ENCODE measurements at places on chromosomes 6 and 20. TPM values are rescaled to one million over a fixed set of nuclear protein-coding genes. Genes with fewer than 3 reads are reported as not detected.

SLC13A3 gene
- polyA plus RNA-seq = 19.1 TPM

WFDC5 gene
- polyA plus RNA-seq = not detected

DNA sequence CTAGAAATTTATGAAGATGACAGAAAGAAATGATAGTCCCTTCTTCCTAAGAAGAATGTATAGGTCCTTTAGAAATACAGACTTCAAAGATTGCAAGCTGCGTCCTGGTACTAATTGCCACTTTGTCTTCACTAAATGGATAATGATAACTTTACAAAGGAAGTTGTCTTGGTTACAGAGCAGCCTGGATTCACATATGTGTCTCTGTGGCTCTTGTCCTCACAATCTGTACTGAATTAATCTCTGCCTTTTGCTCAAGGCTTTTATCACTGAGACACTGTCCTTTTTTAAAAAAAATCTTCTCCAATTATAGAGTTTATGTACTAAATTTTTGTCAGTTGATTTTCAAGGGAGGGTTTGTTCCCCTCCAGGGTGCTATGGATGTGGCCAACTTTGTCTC lies 17.5 kb upstream of the MRAP2 start:
- DNase-seq = no peak

GRCh38 chr6:2988426-2989331 lies 11.0 kb upstream of the NQO2 start:
- peak; percentile 82 for DNase-seq

- no peak for DNase-seq
Measured at GRCh38 chr6:39206250-39206721, 23.0 kb downstream of the KCNK5 start.

GRCh38 chr6:166910601-166911000 lies 45.7 kb downstream of the RNASET2 start:
- DNase-seq = no peak

GRCh38 chr6:166333172-166333995 lies 9.0 kb downstream of the SFT2D1 start:
- DNase-seq = no peak

RBPJL gene
- polyA plus RNA-seq = not detected

DNA sequence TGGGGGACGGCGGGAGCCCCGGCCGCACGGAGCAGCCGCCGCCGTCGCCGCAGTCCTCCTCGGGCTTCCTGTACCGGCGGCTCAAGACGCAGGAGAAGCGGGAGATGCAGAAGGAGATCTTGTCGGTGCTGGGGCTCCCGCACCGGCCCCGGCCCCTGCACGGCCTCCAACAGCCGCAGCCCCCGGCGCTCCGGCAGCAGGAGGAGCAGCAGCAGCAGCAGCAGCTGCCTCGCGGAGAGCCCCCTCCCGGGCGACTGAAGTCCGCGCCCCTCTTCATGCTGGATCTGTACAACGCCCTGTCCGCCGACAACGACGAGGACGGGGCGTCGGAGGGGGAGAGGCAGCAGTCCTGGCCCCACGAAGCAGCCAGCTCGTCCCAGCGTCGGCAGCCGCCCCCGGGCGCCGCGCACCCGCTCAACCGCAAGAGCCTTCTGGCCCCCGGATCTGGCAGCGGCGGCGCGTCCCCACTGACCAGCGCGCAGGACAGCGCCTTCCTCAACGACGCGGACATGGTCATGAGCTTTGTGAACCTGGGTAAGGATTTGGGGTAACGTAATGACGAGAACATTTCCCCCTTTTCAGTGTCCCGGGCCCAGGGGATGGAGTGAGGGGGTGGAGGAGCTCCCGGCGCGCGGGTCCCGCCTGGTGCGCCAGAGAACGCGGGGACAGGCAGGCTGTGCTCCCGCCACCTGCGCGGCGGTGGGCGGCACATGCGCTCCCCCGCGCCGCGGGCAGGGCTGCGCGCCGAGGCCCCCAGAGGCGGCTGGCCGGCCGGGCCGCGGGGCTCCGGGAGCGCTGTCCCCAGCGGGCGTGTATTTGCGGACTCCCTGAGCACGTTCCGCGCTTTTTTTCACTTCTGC lies 1.4 kb downstream of the BMP6 start:
- no peak for DNase-seq

- DNase-seq = no peak
Measured at GRCh38 chr6:13305791-13306190, 22.5 kb downstream of the TBC1D7 start.

WDR46 gene
- 58.6 TPM for polyA plus RNA-seq

- no peak for DNase-seq
Measured at GRCh38 chr6:36580184-36580526, 14.0 kb upstream of the SRSF3 start.

DNA sequence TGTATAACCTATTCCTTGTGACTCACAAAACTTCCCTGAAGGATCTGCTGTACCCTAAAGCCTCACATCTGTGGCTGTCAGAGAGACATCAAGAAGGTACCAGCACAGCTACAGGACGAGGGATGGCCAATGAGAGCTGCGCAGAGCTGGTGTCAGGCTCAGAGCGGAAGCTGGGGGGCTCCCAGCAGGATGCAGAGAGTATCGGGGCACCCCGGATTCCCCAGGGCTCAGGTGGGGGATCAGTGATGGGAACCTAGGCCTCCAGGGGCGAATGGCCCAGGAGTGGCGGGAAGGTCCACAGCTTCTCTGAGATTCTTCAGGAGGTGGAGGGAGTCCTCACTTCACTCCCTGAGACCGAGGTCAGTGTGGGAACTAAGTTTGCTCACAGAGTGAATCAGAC lies 30.9 kb upstream of the SMOC2 start:
- no peak for DNase-seq

GRCh38 chr20:32070690-32071213 lies 18.7 kb downstream of the HCK start:
- no peak for DNase-seq

TDP2 gene
- 67.6 TPM for polyA plus RNA-seq

- no peak for DNase-seq
Measured at GRCh38 chr6:139752086-139752485, 377.6 kb upstream of the CITED2 start.

DNA sequence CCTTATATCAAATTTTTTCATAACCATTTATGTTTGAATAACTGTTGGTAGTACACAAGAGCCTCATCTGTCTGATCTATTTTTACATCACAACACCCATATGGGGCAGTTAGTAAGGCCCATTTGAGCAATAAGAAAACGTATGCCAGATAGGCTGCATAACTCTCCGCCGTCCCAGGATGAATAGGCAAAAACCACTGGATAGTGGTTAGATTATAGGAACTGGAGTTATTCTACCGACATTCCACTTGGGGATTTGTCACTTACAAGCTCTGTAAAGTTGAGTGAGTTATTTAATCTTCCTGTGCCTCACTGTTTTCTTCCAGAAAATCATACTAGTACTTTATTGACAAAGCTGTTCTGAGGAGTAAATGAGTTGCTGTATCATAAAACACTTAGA lies 881.9 kb downstream of the QKI start:
- no peak for DNase-seq

LST1 gene
- polyA plus RNA-seq = 5.3 TPM

HSPA12B gene
- 15.9 TPM for polyA plus RNA-seq

SERPINB1 gene
- polyA plus RNA-seq = 22.8 TPM

GRCh38 chr6:54787825-54788224 lies 58.7 kb upstream of the FAM83B start:
- DNase-seq = no peak

CAGE1 gene
- 0.27 TPM for polyA plus RNA-seq

MLN gene
- 2.4 TPM for polyA plus RNA-seq

DNA sequence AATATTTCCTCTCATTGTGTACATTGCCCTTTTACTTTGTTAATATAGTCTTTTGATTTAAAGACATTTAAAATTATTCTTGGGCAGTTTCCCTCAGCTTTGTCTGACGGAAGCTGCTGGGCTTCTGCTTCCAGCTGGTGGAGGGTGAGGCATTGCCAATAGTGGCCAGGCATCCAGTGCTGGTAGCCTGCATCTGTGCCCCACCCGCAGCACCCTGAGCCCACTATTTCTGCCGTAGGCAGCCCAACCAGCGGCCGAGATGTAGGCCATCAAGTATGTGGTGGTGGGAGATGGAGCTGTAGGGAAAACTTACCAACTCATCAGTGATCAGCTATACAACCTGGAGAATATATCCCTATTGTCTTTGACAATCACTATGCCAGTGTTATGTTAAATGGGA lies 226.0 kb upstream of the SYNCRIP start:
- DNase-seq = no peak

DNA sequence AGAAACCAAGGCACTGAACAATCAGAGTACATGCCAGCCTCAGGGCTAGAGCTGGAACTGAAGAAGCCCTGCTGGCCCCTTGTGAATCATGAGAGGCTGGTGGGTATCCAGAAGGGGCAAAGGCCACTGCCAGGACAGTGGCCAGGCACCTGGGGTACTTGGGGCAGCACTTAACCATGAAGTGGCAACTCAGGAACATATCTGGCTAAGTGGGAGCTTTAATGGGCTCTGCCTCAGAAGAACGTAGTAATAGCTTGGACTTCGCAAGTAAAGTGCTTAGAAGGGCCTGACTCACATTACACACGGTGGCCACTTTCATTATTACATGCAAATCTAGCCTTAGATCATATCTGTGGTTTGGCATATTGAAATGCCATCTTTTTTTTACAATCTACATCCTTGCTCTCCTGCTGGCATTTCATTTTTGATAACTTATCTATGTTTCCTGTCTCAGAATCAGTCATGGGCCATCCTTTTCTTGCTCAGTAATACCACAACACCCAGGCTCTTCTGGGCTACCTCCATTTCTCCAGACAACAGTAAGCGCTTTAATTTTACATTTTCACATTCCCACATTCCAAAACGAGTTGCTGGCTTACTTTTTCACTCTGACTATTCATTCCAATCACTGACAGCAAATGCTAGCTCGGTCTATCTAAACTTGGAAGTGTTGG lies 21.6 kb downstream of the NAPB start:
- no peak for DNase-seq

C6orf163 gene
- 2.6 TPM for polyA plus RNA-seq

DNA sequence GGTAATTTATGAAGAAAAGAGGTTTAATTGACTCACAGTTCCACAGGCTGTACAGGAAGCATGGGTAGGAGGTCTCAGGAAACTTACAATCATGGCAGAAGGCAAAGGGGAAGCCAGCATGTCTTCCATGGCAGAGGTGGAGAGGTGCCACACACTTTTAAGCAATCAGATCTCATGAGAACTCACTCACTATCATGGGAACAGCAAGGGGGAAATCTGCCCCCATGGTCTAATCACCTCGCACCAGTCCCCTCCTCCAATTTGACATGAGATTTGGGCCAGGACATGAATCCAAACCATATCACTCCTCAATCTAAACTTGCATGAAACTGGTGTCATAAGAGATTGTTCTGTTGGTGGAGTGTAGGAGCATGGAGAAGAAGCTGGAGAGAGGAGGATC lies 51.6 kb upstream of the CCN6 start:
- no peak for DNase-seq

OLIG3 gene
- polyA plus RNA-seq = not detected

SLC26A8 gene
- 0.68 TPM for polyA plus RNA-seq

- no peak for DNase-seq
Measured at GRCh38 chr20:32473231-32474008, 111.7 kb downstream of the NOL4L start.

DNA sequence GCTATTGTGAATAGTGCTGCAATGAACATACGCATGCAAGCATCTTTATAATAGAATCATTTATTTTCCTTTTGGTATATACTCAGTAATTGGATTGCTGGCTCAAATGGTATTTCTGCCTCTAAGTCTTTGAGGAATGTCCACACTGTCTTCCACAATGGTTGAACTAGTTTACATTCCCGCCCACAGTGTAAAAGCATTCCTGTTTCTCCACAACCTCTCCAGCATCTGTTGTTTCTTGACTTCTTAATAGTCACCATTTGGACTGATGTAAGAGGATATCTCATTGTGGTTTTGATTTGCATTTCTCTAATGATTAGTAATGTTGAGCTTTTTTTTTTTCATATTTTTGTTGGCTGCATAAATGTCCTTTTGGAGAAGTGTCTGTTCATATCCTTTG lies 208.7 kb downstream of the PHF3 start:
- DNase-seq = no peak

DNA sequence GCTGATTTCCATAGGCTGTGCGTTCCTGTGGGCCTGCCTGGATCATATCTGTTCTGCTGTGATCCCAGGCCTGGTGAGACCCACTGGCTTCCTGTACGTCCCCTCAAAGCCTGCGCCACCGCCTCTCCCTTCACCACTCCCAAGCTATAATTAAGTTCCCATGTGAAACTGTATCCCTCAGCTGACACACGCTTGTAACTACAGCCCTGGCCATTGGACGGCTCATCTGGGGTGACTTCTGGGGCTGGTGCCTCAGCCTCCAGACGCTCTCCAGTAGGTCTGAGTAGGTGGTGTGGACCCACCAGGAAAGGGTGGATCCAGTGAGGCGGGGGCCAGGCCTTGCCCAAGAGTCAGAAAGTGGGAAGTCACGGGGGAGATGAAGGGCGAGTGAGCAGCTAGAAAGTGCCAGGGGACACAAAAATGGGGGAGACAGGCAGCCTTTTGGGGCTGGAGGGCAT lies 21.0 kb downstream of the PPARD start:
- no peak for DNase-seq

DNA sequence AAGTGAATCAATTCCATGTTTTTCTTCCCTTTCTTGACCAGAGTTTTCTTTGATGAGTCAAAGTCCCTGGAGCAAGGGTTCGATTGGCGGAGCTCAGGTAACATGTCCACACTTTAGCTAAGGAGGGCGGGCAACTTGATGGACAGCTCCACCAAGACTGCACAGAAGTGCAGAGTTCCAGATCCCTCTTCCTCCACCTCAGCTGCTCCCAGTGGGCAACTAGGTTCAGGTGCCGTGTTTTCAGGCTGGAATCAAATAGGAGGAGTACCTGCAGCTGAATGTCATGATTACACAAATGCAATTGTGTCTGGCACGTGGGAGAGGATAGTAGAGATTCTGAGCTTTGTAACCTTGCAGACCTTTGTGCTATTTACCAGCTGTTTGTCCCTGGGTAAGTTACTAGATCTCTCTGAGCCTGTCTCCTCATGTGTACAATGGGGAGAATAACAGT lies 1.9 kb upstream of the ELMO2 start:
- no peak for DNase-seq

DNA sequence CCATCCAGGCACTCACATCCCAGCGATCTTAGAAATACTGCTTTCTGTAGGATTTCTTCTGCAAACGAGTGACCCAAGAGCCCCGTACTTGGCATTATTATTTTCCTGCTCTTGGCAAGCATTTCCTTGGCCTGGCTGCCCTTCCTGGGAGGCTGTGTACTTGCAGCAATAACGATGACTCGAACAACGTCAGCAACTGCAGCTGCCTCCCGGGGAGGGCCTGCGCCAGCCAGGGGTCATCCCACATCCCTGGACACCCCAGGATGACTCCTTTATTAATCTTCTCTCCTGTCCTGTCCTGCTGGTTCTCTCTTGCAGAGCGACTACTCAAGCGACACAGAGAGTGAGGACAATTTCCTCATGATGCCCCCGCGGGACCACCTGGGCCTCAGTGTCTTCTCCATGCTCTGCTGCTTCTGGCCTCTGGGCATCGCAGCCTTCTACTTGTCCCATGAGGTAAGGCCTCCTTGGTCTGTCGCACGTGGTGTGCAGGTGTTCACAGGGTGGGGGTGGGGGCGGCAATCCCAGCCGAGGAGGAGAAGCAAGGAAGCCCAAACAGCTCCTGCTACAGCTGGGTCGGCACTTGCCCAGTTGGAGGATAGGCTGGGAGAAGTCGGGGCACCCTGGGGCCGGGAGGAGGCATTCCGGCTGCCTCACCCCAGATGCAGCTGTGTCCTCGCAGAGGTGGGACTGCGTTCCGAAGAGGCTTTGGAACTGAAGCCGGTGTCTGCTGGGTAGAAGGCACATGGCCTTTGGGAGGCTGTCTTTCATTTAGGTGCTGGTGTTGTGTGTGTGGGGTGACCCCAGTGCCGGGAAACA lies 115.3 kb downstream of the SYNDIG1 start:
- no peak for DNase-seq

All from left renal cortex interstitium (tissue), 4 donors.